NCI-H510A treated with DMSO at 0.1 percent for 48 hours (cell line): ENCODE measurements at places on chromosomes 2 and 18.

GRCh38 chr2:28486526-28486925 lies 9.3 kb upstream of the PLB1 start:
- no peak for DNase-seq

DNA sequence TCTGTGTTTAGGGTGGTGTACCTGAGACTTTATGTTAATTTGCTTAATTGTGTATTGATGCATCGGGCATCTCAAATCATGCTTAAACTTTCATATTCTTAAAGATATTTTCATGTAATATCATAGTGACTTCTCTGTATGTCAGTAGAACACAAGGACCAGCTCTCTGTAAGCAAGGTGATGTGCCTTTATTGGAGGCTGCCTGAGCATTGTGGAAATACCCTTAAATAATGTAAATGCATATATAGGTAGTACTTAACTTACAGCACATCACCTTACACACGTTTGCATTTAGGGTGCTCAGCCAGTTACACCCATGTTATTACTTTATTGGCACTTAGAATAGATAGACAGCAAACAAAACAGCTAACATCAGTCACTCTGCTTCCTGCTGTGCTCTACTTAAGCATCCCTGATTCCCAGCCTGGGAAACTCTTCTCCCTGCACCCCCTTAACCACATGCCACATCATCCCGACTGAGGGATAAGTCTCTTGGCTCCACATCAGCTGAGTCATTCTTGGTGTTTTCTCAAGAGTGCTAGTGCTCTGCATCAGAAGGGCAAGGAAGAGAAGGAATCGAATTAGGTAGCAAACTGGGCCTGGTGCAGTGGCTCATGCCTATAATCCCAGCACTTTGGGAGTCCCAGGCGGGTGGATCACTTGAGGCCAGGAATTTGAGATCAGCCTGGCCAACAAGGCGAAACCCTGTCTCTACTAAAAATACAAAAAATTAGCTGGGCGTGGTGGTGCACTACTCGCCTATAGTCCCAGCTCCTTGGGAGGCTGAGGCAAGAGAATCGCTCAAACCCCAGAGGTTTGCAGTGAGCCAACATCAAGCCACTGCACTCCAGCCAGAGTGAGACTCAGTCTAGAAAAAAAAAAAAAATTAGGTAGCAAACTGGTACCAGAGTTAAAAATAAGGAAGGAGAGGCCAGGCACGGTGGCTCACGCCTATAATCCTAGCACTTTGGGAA lies 108.7 kb downstream of the MAP3K20 start:
- no peak for DNase-seq

DNA sequence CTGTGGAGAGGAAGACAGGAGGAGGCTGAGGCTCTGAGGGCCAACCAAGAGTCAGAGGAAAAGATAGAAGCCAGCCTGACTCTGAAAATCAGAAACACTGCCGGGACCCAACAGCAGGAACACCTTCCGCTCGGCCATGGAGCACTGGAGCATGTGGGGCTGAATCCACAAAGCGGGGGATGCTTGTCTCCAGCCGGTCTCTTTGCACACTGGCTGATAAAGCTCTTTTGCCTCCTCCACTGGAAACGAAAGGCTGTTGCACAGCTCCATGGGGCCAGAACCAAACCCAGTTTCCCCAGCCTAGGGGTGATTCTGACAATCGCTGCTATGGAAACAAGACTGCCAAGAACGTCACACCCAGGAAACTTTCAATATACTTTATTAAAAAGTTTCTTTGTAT lies 90.3 kb downstream of the COL6A3 start:
- no peak for DNase-seq

- DNase-seq = no peak
These were observed 806.8 kb downstream of the PLCL1 start for GRCh38 chr2:198611201-198611600.

GRCh38 chr2:217928324-217929181 lies 74.2 kb downstream of the TNS1 start:
- DNase-seq = peak; percentile 92

DNA sequence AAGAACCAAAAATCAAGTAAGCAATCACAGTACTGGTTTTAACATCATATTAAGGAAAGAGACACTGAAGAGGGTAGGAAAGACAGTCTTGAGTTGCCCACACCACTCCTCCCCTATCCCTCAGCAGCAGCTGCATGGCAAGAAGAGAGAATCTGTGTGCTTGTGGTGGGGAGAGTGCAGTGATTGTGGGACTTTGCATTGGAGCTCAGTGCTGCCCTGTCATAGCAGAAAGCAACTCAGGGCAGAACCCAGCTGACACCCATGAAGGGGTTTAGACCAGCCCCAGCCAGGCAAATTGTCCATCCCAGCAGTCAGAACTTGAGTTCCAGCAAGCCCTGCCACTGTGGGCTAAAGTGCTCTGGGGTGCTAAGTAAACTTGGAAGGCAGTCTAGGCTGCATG lies 40.8 kb upstream of the INPP4A start:
- no peak for DNase-seq

- DNase-seq = no peak
These were observed 96.5 kb downstream of the CCDC93 start for GRCh38 chr2:117917223-117917917.

GRCh38 chr2:232900811-232901735 lies 31.0 kb downstream of the SNORC start:
- no peak for DNase-seq

GRCh38 chr18:73563345-73563744 lies 584.3 kb downstream of the FBXO15 start:
- no peak for DNase-seq

DNA sequence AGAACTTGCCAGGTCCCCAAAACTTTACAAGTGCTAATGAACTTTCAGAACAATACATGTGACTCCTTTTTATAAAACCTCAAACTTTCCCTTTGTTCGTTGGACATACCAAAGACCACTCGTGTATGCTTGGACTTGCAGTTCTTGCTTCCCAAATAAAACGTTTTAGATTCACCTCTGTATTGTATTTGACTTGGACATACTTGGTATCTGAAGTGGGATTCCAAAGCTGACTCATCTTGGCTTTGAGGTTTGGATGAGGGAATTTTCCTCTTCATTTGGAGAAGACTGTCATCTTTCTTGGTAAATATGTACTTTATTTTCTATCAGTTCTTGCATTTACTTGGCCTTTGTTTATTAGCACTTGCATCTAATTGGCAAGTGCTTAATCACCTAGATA lies 8.0 kb upstream of the CYB5A start:
- DNase-seq = no peak

GRCh38 chr2:237556773-237557632 lies 9.4 kb upstream of the PRLH start:
- peak; percentile 50 for DNase-seq

GRCh38 chr18:67766930-67767329 lies 250.4 kb upstream of the DSEL start:
- DNase-seq = no peak

- peak; percentile 12 for DNase-seq
These were observed 58.3 kb downstream of the WDR7 start for GRCh38 chr18:56709463-56709862.

GRCh38 chr2:8327371-8328100 lies 354.3 kb upstream of the ID2 start:
- DNase-seq = no peak

DNA sequence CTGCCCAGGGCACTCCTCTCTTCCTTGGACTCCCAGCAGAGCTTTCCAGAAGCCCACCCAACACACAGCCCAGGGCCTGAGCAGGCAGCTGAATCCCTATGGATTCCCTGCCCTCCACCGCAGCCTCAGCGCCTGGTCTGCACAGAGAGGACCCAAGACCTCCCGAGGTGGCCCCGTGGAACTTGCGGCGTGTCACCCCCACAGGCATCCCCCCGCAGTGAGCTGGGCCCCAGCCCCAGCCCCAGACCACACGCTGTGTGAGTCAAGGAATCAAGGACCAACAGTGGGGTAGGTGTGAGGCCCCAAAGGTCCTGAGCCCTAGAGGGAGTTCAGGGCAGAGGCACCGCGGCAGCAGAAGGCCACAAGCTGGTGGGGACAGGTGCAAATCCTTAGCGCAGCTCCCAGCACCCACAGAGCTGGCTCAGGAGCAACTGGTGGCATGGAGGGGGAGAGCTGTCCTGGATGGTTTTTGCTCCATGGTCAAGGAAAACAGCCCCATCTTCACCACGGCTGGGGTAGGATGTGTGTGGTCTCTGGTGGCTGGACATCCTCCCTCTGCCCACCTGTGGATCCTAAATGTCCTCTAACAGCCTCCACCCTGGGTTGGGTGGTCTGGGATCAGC lies 8.5 kb downstream of the HS6ST1 start:
- DNase-seq = peak; percentile 16

DNA sequence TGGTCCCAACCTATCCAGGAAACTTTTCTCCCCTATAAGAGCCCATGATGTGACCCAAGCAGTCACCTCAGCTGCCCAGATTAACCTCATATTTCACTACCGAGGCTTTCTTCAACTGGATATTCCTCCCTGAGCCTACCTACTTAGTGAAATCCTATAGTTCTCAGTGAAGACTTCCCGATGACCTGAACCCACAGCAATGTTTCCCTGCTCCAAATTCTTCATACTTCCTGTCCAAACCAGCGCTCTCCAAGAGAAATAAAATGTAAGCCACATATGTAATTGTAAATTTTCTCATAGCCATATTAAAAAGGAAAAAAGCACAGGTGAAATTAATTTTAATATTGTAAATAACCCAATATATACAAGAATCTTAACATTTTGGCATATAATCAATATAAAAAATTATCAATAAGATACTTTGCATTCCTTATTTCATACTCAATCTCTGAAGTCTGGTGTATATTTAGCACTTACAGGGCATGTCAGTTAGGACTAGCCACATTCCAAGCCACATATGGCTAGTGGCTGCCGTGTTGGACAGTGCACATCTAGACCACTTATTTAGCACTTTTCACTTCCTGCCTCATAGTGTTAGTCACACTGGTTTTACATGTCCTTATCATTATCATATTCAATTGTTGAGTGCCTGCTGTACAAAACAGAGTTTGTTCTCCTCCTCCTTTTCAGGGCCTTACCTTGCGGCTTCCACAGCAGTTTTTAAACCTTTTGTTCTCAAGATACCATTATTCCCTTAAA lies 1.9 kb upstream of the STAT4 start:
- DNase-seq = peak; percentile 80

- DNase-seq = no peak
These were observed 206.0 kb upstream of the TNP1 start for GRCh38 chr2:217065695-217066405.

GRCh38 chr2:12432985-12433625 lies 283.6 kb upstream of the TRIB2 start:
- no peak for DNase-seq

GRCh38 chr18:74256190-74256589 lies 35.6 kb downstream of the CYB5A start:
- no peak for DNase-seq

GRCh38 chr2:216698895-216699294 lies 3.5 kb upstream of the IGFBP5 start:
- peak; percentile 93 for DNase-seq

- DNase-seq = no peak
These were observed 112.7 kb downstream of the BCL11A start for GRCh38 chr2:60440767-60441163.

DNA sequence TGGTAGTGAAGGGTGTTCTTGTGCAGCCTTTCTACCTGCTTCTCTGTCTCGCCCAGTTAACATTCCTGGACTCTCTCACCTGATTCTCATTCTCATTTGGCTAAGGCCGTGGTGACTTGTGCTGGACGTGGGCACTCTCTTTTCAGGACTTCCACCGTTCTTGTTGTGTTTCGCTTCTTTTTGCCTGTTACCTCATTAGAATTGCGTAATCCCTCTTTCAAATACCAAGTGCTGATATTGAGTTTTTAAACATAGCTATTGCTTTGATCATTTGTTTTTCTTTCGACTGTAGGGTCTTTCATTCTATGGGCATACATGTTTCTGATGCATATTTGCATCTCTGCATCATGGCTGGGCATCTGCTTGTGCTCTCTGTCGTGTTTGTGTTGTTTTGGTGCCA lies 287.0 kb downstream of the ALPK2 start:
- no peak for DNase-seq

DNA sequence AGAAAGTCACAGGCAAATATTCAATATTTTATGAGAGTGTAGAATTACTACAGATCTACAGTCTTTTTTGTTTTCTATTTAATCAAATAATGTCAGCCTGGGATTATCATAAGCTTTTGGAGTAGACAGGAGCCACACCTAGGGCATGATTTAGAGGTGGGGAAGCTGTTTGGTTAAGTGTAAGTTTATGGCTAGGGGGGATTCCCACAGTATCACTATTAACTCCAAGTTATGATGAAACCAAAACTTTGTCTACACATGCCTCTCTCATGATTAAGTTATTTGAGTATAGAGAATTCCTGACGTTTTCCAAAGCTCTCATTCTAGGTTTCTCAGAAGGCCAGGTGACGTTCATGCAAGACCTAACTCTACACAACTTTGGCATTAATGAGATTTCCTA lies 2.1 kb downstream of the SERPINB10 start:
- no peak for DNase-seq

DNA sequence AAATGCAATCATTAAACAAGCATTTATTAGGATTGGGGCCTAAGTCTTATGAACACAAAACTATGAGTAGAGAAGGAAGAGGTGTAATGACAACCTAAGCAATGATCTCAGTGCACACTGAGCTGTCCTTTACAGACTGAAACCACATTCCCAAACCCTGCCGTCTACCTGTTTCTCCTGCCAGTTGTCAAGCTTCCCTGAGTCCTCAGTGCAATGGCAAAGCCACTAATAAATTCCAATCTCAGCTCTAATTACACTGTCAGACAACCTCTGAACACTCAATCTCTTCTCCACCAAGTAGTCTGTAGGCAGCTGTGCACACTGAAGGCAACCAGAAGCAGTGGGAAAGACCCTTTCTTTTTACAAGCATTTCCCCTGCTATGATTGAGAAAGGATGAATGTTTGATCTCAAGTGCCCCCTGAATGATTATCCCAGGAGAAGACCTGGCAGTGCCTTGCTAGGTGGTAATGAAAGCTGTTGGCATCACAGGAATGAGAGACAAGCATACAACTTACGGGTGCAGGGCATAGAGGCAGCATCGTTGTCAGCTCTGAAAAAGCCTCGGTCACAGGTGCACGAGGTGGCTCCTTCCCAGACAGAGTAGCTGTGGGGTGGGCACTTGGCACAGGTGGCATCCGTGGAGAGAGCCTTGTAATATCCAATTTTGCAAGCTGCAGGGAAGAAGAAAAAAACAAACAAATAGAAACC lies 71.4 kb downstream of the EPHA4 start:
- no peak for DNase-seq

- DNase-seq = no peak
These were observed 397.8 kb upstream of the CHST9 start for GRCh38 chr18:27582760-27583412.

- DNase-seq = no peak
These were observed 99.0 kb upstream of the TPO start for GRCh38 chr2:1314254-1314653.

DNA sequence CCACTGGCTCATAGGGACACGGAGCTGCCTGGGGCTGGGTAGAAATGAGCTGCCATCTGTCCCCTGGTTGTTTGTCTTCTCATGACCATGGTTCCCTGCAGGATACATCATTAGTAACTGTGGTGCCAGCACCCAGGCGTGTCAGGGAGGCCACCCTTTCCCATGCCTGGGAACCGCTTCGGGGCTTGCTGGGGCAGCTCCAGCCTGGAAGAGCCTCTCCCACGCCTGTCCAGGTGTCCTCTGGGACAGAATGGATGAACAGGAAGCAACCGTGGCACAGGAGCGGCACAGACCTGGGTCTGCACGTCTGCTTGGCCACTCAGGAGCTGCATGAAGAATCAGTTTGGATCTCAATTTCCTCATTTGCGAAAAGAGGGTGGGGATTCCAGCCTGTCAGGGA lies 34.8 kb downstream of the SDC1 start:
- DNase-seq = no peak

- DNase-seq = no peak
These were observed 326.9 kb downstream of the MEIS1 start for GRCh38 chr2:66761826-66762225.

GRCh38 chr18:76993573-76993972 lies 139.0 kb downstream of the MBP start:
- DNase-seq = no peak
